Mesothelial cell of epicardium (in vitro differentiated cells): ENCODE measurements at places on chromosomes 2 and 18. TPM values are rescaled to one million over a fixed set of nuclear protein-coding genes. Genes with fewer than 3 reads are reported as not detected.

ALLC gene
- total RNA-seq: not detected in 3 replicates

BBS5 gene
- 10.2 to 11.4 TPM (median 10.8 TPM) in 3 replicates for total RNA-seq

APOB gene
- 0.13 to 0.23 TPM (median 0.22 TPM) in 3 replicates for total RNA-seq

LAMA3 gene
- total RNA-seq: 6.1 to 7.4 TPM (median 6.7 TPM) in 3 replicates

DNA sequence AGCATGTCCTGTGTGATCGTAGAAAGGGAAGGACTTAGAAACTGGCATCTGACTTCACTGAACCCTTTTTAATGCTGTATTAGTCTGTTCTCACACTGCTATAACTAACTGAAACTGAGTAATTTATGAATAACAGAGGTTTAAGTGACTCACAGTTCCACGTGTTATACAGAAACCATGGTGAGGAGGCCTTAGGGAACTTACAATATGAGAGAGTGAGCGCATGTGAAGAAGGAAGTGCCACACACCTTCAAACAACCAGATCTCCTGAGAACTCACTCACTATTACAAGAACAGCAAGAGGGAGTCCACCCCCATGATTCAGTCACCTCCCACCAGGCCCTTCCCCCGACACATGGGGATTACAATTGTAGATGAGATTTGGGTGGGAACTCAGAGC lies 811.3 kb downstream of the CPS1 start:
- no peak overlapping the region for H3K4me3 ChIP-seq
- H3K36me3 ChIP-seq: no peaks in the 10 kb centered on the region
- H3K4me1 ChIP-seq: peaks cover 10% of the 10 kb centered on the region
- H3K27me3 ChIP-seq: no peaks in the 10 kb centered on the region
- no peak overlapping the region for H3K27ac ChIP-seq

GRCh38 chr18:46097431-46097800 lies 680 bp downstream of the ATP5F1A start:
- H3K36me3 ChIP-seq: peaks cover 9% of the 10 kb centered on the region
- H3K27ac ChIP-seq: peak overlapping the region; percentile 98
- H3K27me3 ChIP-seq: no peaks in the 10 kb centered on the region
- H3K4me1 ChIP-seq: peaks cover 24% of the 10 kb centered on the region
- H3K4me3 ChIP-seq: peak overlapping the region; percentile 98
